HTR-8/SVneo (cell line): ENCODE measurements at places on chromosomes 12 and 14.

- DNase-seq: no peak
These were observed 6.3 kb downstream of the PPFIBP1 start for GRCh38 chr12:27530157-27530922.

GRCh38 chr14:33709711-33710110 is 241.2 kb downstream of the EGLN3 start:
- DNase-seq: no peak

- no peak for DNase-seq
These were observed 78.8 kb downstream of the KCNC2 start for GRCh38 chr12:75130811-75131210.

- DNase-seq: no peak
These were observed 45.2 kb upstream of the PPP2R5C start for GRCh38 chr14:101716077-101716950.

- DNase-seq: peak; percentile 76
These were observed 11.8 kb downstream of the COPS7A start for GRCh38 chr12:6735448-6736191.
